Suppressor macrophage (primary cell): ENCODE measurements at places on chromosomes 3 and 15.

DNA sequence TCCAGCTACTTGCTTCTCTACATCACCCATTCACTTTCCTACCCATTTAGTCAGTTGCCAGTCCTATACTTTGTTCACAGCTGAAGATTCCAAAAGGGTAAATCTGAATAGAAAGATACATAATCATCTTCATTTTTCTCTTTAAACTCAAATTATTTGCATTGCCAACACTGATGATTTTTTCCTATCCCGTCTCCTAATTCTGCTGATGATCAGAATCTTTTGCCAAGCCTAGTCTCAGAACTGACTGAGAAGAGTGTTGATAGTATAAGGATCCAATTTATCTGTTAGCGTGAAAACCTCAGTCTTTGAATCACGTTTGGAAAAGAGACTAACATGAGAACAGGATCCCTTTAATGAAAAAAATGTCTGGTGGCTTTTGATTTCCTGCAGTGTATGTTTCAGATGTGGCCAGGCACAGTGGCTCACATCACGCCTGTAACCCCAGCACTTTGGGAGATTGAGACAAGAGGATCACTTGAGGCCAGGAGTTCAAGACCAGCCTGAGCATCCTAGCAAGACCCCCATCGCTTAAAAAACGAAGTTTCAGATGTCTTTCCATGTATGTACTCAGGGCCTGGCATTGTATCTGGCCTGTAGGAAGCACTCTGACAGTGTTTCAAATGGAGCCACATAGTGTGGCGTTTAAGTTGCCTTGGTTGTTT is 169.4 kb downstream of the KLHL25 start:
- no peak for DNase-seq

- DNase-seq, result peak; percentile 3
These were observed 14.3 kb upstream of the CLASP2 start for GRCh38 chr3:33732394-33732793.

- DNase-seq, result no peak
These were observed 133.1 kb upstream of the ABHD17C start for GRCh38 chr15:80562033-80562432.

GRCh38 chr15:49688135-49688790 is 67.4 kb downstream of the DTWD1 start:
- DNase-seq, result no peak

- DNase-seq, result no peak
These were observed 516.9 kb upstream of the GOLIM4 start for GRCh38 chr3:168612671-168613070.

DNA sequence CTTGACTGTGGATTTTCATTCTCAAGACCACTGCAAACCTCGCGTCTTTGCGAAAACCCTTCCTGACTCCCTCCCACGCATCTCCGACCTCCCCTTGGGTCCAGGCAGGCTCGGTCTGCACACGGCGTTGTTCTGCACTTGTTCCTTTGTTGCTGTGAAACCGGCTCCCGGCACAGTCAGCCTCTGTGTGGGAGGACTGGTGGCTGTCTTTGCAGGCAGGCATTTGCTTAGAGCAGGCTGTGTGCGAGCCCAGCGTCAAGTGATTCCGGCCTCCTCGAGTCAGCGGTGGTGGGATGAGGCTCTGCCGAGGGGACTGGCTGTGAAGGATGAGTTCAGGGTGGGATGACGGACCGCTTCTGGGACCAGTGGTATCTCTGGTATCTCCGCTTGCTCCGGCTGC is 102.6 kb upstream of the ROPN1 start:
- DNase-seq, result no peak

- DNase-seq, result no peak
These were observed 67.4 kb upstream of the MEX3B start for GRCh38 chr15:82113106-82113715.

DNA sequence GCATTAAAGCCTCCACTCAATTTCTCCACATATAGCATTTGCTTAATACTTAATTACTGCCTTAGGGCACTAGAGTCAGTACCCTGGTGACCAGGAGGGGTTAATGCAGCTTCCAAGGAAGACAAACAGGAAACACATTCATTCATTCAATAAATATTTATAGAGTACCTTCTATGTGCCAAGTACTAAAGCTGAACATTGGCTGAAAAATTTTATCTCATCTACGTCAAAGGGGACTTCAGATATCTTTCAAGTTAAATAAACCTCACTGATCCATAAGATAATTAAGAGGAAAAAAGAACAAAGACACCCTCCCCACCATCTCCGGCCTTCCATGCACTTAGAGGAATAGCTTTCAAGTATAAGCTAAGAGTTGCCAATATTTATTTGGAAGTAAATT is 156.9 kb upstream of the PRICKLE2 start:
- no peak for DNase-seq

- no peak for DNase-seq
These were observed 266.4 kb downstream of the GABRG3 start for GRCh38 chr15:27237319-27237939.

DNA sequence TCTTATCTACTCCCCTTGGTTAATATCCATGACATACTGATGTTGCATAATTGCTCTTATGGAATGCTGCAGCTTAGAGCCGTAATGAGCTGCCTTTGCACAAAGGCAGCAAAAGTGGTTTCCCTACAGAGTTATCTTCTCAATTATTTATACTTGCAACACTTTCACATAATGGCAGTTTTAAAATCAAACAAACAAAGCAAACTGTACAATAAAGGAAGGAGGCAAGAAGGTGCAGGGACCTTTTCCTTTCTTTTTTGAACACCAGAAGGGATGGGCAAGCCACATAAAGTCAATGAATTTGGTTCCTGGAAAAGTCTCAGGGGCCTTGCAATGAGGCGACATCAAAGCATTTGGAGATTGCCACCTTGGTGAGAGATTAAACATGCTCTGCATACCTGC is 188.0 kb downstream of the MEIS2 start:
- no peak for DNase-seq

- DNase-seq, result no peak
These were observed 68.3 kb upstream of the SLC12A8 start for GRCh38 chr3:125280668-125281361.

GRCh38 chr3:46717447-46718231 is at the start of gene PRSS50:
TSS of gene PRSS50 (minus strand) at chr3:46717869. CDS start at chr3:46717824, 45 bp downstream.
- no peak for DNase-seq

- DNase-seq, result peak; percentile 65
These were observed 152.1 kb upstream of the TBC1D5 start for GRCh38 chr3:17894434-17895060.

DNA sequence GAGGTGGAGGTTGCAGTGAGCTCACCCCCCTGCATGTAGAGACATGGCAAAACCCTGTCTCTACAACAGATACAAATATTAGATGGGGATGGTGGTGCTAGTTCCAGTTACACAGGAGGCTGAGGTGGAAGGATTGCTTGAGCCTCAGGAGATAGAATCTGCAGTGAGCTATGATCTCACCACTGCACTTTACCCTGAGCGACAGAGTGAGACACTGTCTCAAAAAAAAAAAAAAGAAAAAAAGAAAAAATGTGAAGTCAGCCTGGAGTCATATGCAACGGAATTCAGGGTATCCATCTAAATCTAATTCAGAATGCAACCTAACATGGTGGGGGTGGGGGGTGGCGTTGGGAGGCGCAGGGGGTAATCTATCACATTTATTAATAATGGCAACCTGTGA is 37.1 kb upstream of the NR2F2 start:
- no peak for DNase-seq

GRCh38 chr3:39972508-39972907 is 163.1 kb downstream of the MYRIP start:
- DNase-seq, result no peak

DNA sequence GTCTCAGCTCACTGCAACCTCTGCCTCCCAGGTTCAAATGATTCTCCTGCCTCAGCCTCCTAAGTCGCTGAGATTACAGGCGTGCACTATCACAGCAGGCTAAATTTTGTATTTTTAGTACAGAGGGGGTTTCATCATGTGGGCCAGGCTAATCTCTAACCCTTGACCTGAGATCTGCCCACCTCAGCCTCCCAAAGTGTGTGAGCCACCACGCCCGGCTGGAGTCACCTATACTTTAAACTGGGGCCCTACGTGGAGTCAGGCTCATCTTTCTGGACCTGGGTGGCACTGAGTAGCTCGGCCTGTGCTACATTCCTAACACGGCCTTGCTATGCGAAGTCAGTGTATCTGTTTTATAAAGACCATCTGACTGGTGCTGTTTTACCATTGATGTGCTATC is 5.8 kb downstream of the GPR171 start:
- no peak for DNase-seq

DNA sequence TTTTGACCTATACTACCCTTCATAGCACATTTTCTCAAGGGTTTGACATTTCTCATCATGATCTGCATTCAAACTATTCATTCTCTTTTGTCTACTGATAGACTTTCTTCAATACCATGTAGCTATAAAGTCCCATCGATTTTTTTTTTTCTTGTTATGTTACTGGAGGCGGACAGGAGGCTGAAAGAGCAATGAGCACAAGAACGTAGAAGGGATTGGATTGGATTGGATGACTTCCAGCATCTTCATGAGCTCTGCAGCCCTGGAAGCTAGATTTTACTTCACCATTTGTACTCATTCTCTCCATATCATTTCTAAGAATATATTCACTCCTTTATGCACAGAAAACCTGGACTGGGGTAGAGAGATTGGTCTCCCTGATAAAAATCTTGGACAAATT is 43.2 kb downstream of the DUT start:
- no peak for DNase-seq

- DNase-seq, result no peak
These were observed 17.9 kb upstream of the CSTA start for GRCh38 chr3:122307094-122307687.

DNA sequence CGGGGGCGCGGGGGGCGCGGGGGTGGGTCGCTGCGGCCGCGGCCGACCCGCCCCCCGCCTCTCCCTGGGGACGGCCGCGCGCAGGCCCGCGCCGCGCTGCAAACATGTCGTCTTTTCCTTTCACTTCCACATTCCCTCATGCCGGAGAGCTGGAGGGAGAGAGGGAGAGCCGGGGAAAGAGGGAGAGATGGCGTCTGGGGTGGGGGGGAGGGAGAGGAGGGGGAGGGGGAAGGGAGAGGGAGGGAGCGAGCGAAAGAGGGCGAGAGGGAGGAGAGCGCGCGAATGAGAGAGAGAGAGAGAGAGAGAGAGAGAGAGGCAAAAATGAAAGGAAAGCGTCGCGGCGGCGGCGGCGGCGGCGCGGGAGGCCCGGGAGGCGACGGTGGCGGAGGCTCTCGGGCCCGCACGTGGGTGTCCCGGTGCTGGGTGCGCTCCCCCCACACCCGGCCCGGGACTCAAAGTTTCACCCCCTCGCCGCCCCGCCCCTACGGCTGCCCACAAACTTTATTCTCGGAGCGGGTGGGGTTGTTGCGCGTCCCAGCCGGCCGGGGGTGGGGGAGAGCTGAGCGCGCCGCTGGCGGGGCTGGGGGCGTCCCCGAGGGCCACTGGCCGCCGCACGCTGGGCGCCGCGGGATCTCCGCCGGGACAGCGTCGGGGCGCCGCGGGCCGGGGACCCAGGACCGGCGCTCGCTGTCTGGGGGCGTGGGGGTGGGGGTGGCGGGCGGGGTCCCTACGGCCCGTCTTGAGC is 731 bp downstream of the ZNF710 start:
- peak; percentile 77 for DNase-seq

- no peak for DNase-seq
These were observed 131.3 kb upstream of the CTDSPL start for GRCh38 chr3:37730383-37730782.

DNA sequence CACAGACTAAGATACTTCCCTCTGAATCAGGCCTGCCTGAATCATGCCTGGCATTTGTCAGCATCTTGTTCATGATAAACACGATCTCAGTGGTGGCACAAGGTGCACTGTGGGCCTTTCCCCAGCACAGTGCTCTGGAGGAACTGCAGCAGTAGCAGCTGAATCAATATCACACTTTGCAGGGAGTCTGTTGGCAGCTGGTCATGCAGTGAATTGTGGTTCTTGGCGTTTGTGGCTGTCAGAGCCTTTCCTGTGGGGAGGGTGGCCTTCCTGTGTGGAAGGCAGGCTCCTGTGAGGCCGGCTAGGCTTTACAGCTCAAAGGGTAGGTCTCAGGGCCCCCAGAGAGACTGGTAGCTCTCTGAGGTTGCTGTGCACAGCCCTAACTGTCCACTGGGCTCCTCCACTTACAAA is 54.4 kb upstream of the TLE3 start:
- peak; percentile 85 for DNase-seq

DNA sequence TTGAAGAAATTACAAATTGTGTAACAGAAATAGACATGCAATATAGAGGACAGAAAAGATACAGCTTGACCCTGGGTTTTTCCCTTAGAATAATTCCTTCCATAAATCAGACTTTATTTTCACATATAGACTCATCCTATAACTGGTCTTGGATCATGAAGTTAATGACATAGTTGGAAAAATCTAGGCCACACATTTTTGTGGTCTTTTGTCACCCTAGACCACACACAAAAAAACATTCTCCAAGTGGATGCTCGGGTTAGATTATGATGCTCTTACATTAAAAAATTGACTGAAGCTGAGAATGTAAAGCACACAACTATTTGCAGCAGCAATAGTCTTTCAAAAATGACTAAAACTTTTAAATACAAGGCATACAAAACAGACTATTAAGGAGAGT is 7.5 kb upstream of the PLA2G4D start:
- DNase-seq, result no peak

DNA sequence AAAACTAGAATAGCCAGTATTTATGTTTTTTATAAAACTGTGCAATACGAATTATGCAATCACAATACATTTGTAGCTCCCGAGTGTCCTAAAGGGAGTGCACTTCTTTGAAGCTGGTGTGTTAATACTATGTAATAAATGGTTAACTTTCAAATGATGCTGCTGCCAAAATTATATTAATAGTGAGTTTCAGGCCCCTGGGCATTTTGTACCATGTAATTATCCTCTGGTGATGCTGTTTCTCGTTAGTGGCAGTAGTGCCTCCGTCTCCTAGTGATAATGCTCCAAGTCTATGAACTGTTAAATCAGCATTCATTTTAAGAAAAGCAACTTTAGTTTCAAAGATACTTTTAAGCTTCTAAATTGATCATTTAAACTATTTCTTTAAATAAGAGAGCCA is 132.7 kb upstream of the BHLHE40 start:
- DNase-seq, result no peak

DNA sequence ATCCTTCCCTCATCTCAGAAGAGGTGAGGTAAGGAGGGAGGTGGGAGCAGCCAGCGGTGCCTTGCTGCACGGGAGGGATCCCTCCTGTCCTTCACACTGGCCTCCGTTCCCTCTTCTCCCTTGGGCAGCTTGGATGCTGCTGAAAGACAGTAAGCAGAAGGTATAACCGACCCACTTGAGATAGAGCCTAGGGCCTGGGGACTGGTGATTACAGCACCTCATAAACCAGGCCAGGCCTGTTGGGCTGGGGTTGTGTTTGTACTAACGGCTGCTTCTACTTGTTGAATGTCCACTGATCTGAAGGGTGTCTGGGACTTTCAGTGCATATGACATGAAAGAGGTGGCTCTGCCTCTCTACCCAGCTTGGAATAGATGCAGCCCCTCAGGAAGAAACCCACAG is 25.0 kb downstream of the SEMA6D start:
- no peak for DNase-seq

- DNase-seq, result no peak
These were observed 49.7 kb downstream of the LRTM1 start for GRCh38 chr3:54878145-54878544.

DNA sequence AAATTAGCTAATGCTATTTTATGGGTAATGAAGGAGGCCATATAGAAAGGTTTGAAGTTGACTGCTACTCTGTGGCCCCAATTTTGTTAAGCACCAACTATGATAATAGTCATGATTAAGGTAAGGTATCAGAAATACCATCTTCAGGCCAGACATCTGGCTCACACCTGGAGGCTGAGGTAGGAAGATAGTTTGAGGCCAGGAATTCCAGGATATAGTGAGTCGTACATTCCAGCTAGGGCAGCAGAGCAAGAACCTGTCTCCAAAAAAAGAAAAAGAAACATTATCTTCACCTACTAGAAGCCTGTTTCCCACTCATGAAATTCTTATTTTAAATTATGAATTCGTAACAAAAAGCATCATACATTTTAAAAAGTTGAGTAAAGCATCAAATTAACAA is 64.4 kb downstream of the LRRC28 start:
- DNase-seq, result no peak
